Mesothelial cell of epicardium (in vitro differentiated cells): ENCODE measurements at places on chromosomes 7 and 10.
A peak's percentile ranks its signal among the peaks of the same experiment; 100 is the strongest.

DNA sequence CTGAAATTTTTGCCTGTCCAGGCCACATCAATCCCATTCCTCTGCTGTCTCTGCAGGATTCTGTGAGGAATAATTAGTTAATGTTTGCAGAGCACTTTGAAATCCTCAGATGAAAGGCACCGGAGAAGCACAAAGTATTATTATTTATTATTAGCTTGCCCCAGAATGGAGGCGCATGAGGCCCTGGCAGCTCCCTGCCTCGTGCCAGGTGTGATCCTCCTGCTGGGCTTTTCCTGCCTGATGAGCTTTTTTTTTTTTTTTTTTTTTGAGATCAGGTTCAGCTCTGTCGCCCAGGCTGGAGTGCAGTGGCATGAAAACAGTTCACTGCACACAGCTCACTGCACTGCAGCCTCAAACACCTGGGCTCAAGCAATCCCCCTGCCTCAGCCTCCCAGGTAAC lies 65.2 kb downstream of the TCF7L2 start:
- DNase-seq: no peak

DNA sequence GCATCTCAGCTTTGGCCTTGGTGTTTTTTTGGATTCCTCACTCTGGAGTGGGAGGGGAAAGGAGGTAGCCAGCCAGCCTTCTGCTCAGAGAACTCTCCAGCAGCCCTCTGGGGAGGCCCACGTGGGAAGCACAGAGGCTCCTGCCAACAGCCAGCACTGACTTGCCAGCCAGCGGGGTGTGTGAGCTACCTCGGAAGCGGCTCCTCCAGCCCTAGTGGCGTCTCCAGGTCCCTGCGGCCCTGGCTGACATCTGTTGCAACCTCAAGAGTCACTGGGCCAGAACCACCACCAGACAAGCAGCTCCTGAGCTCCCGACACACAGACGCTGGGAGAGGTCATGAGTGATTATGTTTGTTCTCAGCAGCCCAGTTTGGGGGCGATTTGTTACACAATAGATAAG lies 180.2 kb upstream of the FZD8 start:
- DNase-seq: peak; percentile 40

- no peak for DNase-seq
Observed at GRCh38 chr7:145718129-145718528, 398.5 kb upstream of the CNTNAP2 start.

GRCh38 chr7:147400221-147400689 lies 1190.3 kb upstream of the C7orf33 start:
- DNase-seq: no peak
